T-helper 2 cell (primary cell): ENCODE measurements at places on chromosomes 11 and 22.
A peak's percentile ranks its signal among the peaks of the same experiment; 100 is the strongest.

GRCh38 chr11:115894176-115894575 is 390.0 kb upstream of the CADM1 start:
- DNase-seq: no peak

GRCh38 chr11:15710580-15711275 is 596.0 kb downstream of the INSC start:
- DNase-seq: no peak

DNA sequence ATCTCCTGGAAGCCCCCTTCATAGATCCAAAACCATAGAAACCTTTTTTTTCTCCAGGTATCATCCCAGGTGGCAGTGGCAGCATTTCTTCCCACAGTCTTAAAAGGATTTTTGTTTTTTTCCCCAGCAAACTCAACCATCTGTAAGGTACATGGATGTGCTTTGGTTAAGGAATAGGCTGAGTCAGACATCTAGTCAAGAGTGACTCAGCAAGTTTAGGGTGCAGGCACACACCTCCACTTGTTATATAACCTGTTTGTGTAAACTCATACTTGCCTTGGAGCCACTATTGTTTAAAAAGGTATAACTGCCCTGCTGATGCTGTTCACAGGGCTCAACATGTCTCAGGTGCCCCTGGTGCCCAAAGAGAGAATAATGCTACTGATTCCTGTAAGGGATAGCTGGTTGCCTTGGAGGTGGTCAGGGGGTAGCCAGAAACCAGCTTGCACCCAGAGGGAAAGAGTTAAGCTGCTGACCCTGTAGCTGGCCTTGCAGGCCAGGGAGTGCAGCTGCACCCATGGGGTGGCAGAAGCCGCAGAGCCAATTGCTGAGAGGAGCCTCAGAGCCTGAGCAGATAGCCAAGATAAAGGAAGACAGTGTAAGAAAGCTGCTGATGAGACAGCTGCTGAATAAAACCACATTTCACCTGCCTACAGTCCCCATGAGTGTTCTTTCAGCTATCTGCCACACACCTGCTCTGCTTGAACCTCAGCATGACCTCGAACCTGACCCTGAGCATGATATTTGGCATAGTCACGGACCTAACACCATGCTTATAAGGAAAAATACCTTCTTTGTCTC is 1726.1 kb upstream of the RAG2 start:
- DNase-seq: no peak

- peak; percentile 76 for DNase-seq
Measured at GRCh38 chr22:23849009-23850006, 8.4 kb upstream of the SLC2A11 start.

DNA sequence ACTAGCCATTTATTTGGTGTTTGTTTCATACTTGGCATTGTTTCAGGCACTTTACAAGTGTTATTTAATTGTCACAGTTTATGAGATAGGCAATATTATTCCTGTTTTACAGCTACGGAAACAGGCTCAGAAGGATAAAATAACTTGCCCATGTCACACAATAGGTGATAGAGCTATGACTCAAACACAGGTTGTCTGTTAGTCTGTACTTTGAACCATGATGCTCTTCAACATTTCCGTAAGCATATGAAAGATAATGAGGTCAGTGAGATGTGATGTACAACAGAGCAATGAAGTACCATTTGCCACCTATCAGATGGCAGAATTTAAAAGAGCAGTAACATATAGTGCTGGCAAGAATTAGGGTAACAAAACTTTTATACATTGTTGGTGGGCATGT is 15.3 kb downstream of the TUG1 start:
- DNase-seq: no peak
